ENCODE measurements at places on chromosomes 5 and 9.

DNA sequence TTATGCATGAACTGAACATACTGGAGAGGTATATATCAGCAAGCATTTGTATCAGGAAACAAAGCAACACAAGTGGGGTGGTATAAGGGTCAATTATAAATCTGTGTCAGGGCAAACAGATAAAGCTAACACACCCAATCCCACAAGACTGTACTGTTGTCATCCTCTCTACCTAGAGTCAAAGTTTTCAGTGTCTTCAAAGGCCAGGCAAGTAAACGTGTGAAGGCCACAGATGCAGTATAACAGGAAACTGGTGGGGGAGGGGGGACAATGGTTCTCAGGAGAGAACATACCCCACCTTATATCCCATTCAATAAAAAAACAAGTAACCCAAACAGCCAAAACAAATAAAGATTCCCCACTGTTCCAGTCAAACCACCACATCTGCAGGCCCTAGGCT, 22.1 kb downstream of the ELP1 start:
- no peak for DNase-seq

DNA sequence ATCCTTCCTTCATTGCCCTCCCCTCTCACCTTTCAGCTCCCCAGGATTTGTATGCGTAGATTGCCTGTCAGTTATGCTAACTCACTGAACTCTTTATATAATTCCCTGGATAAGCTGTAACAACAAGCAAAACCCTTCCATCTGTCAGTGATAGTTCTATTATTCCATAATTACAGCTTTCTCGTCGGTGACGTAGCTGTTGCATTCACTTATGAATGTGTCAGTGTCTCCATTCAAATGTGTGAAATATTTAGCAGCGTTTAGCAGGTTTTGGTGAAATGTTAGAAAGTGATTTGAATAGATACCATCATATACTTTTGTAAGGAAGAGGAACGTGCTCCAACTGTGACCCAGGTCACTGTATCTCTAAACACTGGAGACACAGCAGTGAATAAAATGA, 45.2 kb downstream of the PIP5K1B start:
- no peak for DNase-seq

DNA sequence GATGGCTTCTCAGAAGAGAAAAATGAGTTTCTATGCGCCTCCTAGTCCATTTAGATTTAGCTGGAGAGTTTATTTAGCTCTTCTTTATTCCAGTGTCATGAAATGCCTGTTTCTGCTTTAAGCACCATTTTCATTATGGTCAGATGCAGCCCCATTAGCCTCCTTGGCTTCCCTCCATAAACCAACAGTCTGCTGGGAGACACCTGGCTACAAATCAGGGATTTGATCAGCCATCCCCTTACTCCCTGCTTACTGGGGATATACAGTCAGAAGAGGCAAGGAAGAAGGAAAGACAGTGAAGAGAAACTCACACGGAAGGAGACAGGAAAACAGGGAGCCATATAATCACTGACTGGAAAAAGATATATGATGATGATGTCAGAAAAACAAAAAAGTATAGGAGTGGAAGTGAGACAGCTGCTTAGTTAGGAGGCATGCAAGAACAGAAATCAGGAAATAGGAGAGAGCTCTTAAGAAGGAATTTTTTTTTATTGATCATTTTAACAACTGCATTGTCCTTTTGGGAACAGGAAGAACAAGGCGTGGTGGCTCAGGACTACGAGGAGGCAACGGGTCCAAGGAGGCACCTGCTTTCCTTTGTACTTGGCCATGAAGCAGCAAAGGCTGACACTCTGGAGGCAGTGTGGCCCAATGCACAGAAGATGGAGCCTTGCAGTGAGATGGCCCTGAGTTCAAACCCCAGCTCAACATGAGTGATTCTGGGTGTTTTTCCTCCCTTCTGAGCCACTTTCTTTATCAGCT, 56.1 kb downstream of the MED27 start:
- DNase-seq, result no peak

DNA sequence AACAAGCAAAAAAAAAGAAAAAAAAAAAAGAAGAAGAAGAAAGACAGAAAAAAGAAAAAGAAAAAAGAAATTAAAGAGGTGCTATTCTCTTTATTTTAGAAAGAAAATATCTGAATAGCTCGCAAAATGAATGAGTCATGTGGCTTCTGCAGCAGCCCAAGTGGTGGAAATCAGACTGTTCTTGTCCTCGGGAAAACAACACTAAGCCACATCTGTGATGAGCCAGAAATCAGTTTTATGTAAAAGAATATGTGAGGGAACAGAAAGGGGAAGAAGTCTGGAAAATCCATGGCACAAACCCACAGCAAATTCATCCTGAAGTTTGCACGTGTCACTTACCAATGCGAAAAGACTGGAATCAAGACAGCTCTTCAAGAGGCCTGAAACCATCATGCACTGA, 118.7 kb upstream of the GAS1 start:
- DNase-seq, result no peak

DNA sequence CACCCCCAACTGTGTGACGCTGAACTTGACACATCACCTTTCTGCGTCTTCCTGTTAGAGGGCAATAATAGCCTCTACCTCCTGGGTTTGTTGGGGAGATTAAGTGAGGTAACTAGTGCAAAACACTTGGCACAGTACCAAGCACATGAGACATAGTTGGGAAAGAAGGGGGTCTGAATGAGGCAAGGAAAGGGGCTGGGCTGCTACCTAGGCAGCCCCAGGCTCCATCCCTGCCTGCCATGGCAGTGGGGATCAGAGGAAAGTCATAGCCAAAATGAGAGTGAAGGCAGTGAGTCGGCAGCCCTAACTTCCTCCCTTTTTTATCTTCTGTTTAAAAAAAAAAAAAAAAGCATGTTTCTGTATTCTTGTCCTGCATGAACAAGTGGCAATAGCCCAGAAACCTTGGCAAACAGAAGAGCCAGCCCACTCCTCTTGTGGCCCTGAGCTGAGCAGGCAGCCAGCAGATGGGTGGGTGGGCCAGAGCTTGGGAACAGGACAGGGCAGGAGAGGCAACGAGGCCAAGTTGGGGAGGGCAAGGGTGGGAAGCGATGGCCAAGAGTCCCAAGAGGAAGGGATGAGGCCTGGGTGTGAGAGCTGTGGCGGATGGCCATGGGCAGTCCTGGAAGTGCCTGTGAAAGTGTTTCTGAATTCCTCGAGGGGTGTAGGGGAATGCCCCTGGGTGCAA, 11.4 kb downstream of the CAMK2A start:
- DNase-seq, result no peak

DNA sequence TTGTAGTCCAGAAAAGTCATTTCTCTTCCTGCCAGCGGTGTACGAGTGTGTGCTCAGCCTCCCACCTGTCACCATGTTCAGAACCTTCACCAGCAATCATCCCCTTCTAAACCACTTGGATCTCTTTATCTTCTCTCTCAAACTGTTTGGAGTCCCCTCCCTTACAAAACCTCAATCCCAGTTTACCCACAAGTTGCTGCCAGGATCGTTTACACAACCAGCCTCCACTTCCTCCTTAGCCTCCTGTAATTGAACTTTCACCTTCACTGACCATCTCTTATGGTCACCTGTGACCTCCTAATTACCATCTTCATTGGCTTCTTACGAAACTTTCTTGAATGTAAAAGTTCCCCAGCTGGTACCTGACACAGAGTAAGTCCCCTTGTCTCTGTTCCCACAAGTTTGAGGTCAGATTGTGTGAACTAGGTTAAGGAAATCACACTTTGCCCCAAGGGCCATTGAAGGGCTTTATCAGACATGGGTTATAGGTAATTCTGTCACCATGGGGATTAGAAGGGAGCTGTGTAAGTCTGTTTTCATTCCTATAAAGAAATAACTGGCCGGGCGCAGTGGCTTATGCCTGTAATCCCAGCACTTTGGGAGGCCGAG, 20.0 kb downstream of the RNF44 start:
- DNase-seq, result no peak

- no peak for DNase-seq
Measured at GRCh38 chr5:136028782-136029742, at the start of gene TGFBI. Gene TGFBI, plus strand, starts transcription at chr5:136028988. Its CDS starts 68 bp downstream, at chr5:136029056.

DNA sequence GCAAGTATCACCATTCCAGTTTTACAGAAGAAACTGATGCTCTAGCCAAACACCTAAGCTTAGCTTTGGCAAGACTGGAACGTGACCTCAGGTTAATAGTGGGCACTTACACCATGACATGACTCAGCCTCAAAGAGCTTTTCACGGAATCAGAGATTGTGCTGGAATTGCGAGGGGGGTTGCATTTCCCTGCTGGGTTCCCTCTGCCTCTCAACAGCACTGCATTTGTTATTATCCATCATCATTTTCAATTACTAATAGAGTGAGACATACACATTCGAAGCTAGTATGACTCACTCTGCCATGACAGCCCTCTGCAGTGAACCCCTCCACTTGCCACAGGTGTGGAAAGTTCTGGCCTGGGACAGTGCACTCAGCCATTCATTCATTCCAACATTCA, 8.0 kb downstream of the SPOCK1 start:
- no peak for DNase-seq
